ENCODE measurements at places on chromosomes 2 and 18. TPM values are rescaled to one million over a fixed set of nuclear protein-coding genes. Genes with fewer than 3 reads are reported as not detected.

DNA sequence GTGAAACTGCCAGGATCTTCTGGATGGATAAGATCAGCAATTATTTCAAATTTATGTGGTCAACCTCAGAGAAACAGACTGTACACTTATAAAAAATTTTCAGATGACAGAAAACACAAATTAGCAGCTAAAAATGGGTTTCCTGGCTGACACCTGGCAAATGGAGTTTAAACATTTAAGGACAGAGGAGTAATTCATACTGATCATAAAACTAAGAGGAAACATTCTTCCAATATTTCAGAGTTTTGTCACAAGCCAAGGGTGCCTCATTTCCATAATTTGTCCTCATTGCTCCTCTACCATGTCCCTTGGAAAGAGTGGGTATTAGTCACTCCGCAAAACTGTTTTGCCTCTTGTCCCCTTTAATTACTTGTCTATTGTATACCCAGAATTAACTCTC lies 70.2 kb downstream of the TMEFF2 start:
- DNase-seq: peak; percentile 42

GRCh38 chr18:74114116-74114515 lies 33.5 kb downstream of the FBXO15 start:
- DNase-seq: no peak

- DNase-seq: peak; percentile 55
These were observed at the start of gene DAW1 for GRCh38 chr2:227871375-227871791. Gene DAW1 (plus strand): TSS chr2:227871631. CDS start chr2:227871690, 59 bp downstream.

GRCh38 chr2:65435625-65436168 lies 3.3 kb upstream of the SPRED2 start:
- peak; percentile 84 for DNase-seq

Gene MROH2A
- total RNA-seq: 0.10 TPM

DNA sequence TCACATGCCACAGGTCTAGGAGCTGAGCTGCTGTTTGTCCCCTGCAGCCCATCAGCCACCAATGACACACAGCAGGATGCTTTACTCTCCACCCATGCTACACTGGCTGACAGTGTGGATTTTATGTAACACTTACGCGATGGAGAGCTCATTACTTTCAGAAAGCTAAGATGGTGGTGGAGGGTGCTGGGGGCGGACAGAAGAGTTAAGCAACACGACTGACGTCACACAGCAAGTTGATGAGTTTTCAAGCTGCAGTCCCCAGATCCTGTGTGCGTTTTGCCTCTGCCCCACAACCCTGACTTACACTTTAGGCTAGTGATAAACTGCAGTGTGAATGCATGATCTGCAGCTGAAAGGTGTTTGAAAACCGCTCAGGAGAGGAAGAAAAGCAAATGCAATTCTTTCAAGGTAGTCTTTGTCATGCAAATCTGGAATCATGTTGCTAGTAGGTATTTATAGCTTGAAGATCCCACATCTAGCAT lies 42.4 kb downstream of the MRPS5 start:
- DNase-seq: no peak

- DNase-seq: peak; percentile 99
These were observed 7.7 kb upstream of the YWHAQ start for GRCh38 chr2:9638532-9638931.

DNA sequence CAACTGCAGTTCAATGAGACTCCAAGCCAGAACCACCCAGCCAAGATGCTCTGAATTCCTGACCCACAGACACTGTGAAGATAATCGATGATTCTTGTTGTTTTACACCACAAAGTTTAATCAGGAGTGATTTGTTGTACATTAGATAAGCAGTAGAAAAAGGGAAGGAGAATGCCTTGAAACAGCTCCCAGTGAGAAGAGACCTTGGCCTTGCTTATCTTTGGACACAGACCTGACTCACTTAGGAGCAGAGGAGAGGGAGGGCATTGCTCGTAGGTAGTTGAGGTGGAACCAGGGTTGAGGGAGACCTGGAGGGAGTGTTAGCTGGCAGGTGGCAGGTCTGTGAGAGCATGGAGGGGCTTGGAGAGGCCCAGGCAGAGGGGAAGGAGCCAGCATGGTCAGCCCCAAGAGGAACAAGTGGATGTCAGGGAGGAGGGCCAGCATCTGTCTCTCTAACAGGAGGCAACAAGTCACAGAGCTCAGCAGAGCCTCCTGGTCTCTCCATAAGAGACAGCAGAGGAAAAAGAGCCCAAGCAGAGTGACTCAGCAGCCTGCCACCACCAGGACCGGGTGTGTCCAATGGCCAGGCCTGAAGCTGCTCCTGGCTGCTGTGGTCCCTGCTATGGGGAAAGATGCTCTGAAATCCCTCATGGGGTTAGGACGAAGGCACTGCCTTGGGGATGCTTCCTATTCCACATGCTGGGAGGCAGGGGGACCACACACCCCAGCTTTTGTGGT lies 161.6 kb upstream of the CAPN13 start:
- DNase-seq: no peak

DNA sequence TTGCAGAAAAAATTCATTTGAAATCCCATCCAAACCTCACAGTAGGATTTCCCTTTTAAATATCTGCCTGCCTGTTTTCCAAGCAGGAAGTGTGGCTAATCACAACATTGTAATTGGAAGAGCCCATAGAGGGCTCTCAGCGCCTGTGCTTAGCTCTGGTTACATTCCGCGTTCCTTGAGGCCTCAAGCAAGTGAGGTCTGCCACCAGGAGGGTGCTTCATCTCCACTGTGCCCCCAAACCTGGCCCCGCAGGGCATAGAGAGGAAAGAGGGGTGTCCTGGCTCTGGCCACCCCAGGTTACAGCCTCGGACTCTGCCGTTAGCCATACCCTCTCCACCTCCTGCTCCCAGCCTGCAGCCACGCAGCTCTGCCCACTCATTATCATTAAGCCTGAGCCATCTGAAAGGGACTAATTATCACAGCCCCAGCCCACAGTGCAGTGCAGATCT lies 214.8 kb downstream of the SP3 start:
- peak; percentile 29 for DNase-seq

Gene IL36RN
- not detected for total RNA-seq

Gene ZNF892
- total RNA-seq: 2.2 TPM

Gene TMEM200C
- total RNA-seq: not detected

Gene VAPA
- total RNA-seq: 258 TPM

Gene FSHR
- total RNA-seq: not detected

GRCh38 chr2:121539750-121540469 lies 9.2 kb downstream of the RNU4ATAC start:
- DNase-seq: no peak

Gene SKA1
- total RNA-seq: 36.4 TPM

Gene ARHGAP15
- total RNA-seq: 1.9 TPM

GRCh38 chr2:204133476-204133875 lies 196.9 kb downstream of the ICOS start:
- no peak for DNase-seq

Data from RPMI7951 (cell line).